CD4-positive, alpha-beta T cell treated with Interleukin-12 subunit alpha and Interleukin-12 subunit beta, for 1 hour (primary cell): ENCODE measurements at places on chromosomes 5 and 9.

- no peak for DNase-seq
Observed at GRCh38 chr5:112116371-112116770, 302.7 kb downstream of the EPB41L4A start.

DNA sequence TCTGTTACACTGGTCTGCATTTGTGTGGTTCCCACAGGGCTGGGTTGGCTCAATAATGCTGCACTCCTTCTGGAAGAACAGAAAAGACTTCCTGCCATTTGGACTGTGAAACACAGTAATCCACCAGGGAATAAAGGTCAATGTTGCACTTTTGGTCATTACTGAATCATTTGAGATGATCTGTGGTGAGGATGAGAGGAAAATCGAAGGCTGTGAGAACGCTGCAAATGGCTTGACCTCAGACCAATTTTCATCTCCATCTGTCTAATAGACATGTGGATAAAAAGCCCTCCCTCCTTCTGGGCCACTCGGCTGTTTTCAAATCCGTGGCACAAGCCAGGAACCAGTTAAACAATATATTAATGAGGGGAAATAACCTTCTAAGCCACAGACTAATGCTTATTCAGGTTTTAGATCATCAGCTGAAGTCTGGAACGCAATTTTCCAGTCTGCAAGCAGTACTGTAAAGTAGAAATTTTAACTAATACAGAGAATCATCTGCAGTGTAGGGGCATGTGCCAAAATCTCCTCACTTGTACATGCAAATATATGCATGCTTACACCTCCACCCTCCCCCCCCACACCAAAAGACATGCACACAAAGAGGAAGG is 20.2 kb downstream of the TLE1 start:
- DNase-seq = no peak

GRCh38 chr9:121182989-121183388 is 18.7 kb downstream of the RAB14 start:
- no peak for DNase-seq

- no peak for DNase-seq
Observed at GRCh38 chr5:149865746-149866145, 78.8 kb downstream of the PDE6A start.

GRCh38 chr9:74496819-74497747 is at the start of gene RORB:
Gene RORB, plus strand, starts transcription at chr9:74497335. Its CDS starts 642 bp downstream, at chr9:74497977.
- DNase-seq = peak; percentile 26

DNA sequence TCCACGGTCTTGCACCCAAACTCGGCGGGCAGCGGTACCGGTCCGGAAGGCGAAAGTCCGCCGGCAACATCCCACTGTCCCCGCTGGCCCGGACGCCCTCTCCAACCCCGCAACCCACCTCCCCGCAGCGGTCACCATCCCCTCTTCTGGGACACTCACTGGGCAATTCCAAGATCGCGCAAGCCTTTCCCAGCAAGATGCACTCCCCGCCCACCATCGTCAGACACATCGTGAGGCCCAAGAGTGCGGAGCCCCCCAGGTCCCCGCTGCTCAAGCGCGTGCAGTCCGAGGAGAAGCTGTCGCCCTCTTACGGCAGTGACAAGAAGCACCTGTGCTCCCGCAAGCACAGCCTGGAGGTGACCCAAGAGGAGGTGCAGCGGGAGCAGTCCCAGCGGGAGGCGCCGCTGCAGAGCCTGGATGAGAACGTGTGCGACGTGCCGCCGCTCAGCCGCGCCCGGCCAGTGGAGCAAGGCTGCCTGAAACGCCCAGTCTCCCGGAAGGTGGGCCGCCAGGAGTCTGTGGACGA is 33.3 kb downstream of the CD180 start:
- DNase-seq = no peak

DNA sequence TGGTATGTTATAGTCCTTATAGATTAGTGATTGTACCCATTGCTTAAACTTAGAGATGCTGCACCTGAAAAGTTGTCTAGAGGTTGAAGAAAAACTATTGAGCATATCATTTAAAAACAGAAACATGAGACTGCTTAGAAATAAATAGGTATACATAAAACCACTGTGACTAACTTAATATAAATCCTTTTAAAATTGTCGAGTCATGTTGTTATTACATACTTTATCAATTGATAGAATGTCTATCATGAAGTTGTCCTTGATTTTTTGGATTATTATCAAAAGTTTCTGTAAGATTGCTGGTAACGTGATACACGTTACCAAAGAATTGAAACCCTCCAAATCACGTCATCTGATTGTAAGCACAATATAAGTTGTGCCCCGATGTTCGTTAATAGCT is 35.3 kb upstream of the VCAN start:
- no peak for DNase-seq

DNA sequence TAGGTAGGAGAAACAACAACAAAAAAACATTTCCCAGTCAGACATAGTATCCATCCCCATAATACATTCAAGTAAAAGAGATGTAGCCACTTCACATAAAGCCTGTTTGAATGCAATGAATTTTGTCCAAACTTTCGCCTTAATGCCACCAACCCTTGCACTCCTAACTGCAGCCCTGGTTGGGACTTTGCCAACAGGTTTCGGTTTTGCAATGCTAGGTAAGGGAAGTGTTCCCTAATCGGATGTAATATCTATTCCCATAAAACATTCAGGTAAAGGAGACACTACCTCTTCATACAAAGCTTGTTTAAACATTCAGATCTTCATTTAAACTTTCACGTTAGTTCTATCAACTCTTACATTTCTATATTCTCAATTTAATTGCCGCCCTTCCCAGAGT is 336.1 kb downstream of the DRD1 start:
- no peak for DNase-seq

GRCh38 chr9:112121633-112122032 is 53.5 kb downstream of the SUSD1 start:
- no peak for DNase-seq

GRCh38 chr9:3012245-3012644 is 168.3 kb upstream of the PUM3 start:
- no peak for DNase-seq

GRCh38 chr5:157157293-157157891 is 8.7 kb downstream of the GARIN3 start:
- DNase-seq = no peak

DNA sequence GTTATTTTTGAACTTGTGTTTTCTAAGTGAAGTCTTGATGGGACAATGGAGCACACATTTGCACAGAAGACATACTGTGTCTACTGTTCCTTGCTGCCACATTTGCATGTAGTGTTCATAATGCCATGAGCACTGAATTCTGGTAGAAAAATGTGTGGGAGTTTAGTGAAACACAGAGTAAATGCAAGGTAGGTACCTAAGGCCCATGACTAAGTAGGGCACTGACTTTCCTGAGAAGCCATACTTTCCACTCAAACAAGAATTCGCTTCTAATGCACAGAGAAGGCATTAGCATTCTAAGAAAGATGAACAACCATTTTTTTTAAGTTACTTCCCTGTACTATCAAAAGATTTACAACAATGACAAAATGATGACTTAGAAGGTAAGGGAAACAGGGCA is 282.2 kb downstream of the MAN2A1 start:
- no peak for DNase-seq

GRCh38 chr5:59275510-59276324 is 617.8 kb downstream of the PDE4D start:
- DNase-seq = no peak

DNA sequence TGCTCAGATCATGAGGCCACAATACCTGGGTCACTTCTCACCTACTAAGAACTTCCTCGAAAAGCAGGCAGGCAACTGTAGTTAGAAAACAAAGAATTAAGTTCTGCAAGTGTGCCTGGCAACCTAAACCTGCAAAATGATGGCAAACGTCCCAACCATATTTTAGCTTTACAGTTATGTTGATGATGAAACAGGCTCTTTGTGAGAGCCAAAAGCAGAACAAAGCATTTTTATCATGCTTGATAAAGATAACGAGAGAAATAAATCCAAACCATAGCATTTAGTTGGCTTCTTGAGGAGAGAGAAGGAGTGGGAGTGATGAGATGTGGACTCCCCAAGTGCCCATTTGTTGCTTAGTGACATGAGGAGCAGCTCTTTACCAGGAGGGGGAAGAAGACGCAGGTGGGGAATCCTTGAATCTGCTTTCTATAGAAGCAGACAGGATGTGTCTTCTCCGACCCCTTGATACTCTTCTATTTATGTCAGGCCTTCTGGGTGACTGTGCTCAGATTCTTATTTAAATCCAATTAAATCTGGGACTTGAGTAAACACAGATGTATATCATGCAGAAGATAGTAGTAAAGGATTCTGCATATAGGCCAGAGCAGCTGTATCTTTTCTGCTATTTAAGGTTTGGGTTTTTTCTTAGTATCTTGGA is 221.2 kb downstream of the TMEM167A start:
- DNase-seq = no peak

- DNase-seq = no peak
Observed at GRCh38 chr5:74667396-74667795, 17.6 kb upstream of the HEXB start.

GRCh38 chr5:78610163-78610583 is 38.4 kb downstream of the LHFPL2 start:
- DNase-seq = no peak

DNA sequence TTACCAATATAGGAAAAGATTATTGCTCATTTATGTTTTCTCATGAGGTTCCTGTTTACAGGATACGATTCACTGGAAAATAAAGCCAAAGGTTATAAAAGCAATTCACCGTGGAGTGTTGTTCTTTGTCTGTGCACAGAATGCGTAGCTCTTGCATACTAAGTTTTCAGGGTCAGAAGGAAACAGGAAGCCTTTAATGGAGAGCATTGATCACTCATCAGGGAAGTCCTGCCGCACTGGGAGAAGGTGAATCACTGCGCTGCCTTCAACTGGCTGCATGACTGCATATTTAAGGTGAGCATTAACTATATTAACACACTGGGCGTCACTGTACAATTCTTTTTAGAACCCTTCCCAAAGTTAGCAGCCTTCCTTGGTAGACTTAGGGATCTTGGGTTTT is 74.1 kb upstream of the SYK start:
- DNase-seq = no peak

GRCh38 chr9:19922476-19923118 is 133.8 kb upstream of the SLC24A2 start:
- DNase-seq = no peak

DNA sequence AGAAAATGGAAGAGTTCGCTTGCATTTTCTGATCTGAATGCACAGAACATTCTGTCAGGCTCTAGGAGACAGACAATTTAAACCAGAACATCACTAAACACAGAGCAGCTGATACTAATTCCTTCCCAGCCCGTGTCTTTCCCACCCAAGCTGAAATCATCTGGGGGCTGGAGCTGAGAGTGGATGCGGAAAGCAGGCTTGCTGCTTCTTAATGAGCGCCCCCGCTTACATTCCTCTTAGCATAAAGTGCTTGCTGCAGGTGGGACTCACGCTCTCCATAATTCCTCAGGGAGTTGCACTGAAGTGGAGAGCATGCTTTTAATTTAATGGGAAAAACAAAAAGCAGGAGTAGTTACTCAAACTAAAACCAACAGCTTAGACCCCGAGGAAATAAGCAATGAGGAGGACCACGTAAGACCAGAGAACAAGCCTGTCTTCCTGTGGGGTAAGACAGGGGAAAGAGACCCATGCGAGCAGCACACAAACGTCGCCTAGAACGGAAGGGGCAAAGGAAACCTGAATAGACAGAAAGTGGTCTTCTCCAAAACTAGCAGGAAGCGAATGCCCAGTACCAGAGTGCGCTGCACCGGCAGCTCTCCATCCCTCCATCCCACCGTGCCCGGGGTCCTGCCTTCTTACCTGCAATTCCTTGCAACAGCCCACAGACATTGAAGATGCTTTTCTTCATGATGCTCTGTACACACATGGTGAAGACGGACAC is 139.3 kb downstream of the LHFPL2 start:
- no peak for DNase-seq

DNA sequence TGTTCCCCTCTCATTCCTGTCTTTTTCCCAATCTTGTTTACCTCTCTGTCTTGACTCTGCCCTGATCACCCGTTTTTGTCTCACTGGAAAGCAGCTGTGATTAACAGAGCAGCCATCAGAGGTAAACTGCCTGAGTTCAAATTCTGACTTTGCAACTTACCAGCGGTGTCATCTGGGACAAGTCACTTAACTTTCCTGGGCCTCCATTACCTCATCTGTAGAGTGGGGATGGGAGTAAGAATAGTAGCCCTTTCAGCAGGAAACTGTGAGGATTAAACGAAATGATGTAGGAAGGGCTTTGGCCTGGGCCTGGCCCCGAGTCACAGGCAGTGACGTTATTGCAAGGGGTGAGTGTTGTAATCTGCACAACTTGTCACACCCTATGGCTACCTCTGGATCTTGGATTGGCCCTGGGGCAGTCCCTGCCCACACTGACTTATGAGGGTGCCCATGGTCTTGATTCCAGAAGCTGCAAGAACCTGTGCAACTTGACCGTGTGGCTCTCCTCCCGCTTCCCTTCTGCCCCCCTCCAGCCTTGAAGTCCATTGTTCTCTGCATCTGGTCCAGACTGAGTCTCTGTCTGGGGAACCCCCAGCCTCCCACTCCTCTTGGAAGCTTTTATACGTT is 657 bp upstream of the PCDH12 start:
- no peak for DNase-seq

- peak; percentile 54 for DNase-seq
Observed at GRCh38 chr5:107389130-107389774, 281.5 kb downstream of the EFNA5 start.

GRCh38 chr5:83387041-83387440 is 84.5 kb upstream of the VCAN start:
- no peak for DNase-seq

DNA sequence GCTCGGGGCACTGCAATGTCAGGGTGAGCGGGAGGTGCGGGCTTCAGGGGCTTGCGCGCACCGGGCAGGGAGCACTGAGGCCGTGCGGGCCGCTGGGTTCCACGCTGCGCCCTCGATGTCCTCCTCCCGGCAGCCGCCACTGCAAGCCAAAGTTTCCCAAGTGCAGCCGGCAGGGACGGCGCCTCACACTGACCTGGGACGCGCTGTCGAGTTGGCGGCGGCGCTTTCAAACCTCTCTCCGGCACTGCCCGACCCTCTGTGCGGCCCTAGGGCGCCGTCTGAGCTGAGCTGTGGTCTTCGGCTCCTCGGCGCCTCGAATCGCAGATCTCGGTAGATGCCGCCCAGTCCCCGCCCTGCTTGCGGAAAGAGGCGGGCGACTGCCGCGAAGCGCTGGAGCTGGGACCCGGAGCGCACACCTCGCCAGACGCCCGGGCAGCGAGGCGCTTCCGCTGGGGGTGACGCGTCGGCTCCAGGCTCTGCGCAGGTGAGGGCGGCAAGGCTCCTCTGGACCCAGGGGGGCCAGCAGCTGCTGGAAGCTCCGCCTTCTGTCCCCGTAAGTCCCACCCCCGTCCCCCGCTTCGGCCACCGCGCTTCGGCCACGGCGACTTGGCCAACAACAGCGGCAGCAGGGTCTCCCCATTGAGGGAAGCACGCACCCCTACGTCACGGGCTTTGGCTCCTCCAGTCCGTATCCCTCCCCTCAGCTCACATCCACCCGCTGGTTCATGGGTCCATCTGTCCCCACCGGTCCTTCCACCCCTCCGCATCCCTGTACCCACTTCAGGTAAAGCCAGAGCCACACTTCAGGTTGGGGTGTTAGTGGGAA is at the start of gene ANKRD34B:
TSS of gene ANKRD34B (minus strand) at position 320 of the 826 bp plus-strand sequence. CDS start 10,261 bp downstream, outside the sequence.
- no peak for DNase-seq
